ENCODE measurements at places on chromosomes 7 and 10.

- DNase-seq = no peak
Measured at GRCh38 chr10:132869621-132870020, 72.7 kb downstream of the CFAP46 start.

GRCh38 chr7:104956753-104957450, 57.1 kb upstream of the KMT2E start:
- DNase-seq = peak; percentile 63

- DNase-seq = no peak
Measured at GRCh38 chr10:12980713-12981306, 20.7 kb downstream of the CCDC3 start.

GRCh38 chr7:27551803-27552400, 110.8 kb downstream of the HIBADH start:
- no peak for DNase-seq

DNA sequence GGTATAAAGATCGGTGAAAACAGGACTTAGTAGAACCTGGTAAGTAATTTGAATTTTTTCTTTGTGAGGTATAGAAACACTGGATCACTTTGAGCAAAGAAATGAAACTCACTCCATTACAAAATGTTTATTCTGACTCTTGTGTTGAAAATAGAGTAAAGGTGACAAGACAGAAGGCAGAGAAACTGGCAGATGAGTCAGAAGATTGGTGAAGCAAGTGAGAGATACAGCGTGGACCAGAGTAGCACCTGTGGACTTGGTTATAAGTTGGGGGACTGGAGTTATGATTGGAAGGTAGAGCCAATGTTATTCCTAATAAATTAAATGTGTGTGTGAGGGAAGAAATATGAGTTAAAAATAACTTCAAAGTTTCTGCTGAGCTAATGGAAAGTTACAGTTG, 620.9 kb downstream of the ZWINT start:
- no peak for DNase-seq

GRCh38 chr10:70683940-70684339, 11.6 kb downstream of the ADAMTS14 start:
- DNase-seq = no peak

GRCh38 chr10:70508912-70509756, 30.6 kb downstream of the PALD1 start:
- no peak for DNase-seq

DNA sequence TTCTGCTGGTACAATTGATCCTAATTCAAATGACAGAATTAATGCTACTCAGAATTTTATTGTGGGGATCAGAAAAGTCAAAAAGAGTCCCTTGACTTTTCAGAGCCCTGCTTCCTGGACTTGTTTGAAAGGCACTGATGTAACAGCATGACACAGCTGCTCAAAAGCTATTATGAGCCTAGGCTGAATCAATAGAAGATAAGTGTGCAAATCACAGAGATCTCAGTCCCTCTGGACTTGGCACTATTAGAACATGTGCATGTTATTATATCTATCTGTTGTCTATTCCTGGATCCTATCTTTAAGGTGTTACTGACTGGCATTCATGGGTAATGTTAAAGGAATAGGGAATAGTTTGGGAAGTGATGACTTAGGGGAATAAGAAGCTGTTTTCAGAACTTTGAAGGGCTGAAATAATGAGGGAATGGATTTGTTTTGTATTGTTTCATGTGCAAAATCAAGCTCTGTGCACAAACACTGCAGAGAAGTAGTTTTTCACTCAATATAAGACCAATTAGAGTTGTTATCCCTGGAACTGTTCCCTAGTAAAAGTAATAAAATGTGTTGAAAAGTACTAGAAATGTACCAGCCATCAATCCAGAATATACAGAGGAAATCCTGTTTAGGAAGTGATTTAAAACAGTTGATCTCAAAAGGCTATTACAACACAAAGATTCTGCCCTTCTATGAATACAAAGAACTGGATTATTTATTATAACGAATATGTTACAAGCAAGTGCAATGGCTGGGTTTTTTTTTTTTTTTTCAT, 814.9 kb upstream of the C7orf33 start:
- DNase-seq = no peak

DNA sequence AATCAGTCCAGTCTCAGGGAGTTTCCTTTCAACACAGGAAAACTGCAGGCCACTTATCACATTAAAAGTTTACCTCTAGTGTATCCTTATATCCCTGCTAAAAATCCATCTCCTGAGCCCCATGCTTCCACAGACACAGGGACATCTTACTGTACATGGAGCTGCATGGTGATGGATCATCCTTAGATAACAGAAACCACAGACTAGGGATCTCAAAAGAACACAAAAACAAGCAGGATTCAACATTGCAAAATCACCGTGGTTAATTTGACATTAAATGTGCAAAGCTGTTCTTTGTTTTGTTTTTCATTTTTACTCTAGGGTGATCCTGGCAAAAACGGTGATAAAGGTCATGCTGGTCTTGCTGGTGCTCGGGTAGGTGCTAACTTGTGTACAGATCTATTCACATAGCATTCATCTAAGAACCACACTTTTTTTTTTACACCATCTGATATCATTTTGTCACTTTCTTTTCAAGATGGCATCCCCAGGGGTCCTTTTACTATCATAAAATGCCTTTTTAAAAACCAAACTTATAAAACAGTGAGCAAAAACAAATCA, 18.1 kb downstream of the COL1A2 start:
- DNase-seq = no peak

GRCh38 chr7:93231799-93232672, at the start of gene VPS50:
VPS50 (plus strand) TSS chr7:93232366; CDS start chr7:93232468, 102 bp downstream.
- DNase-seq = peak; percentile 97

DNA sequence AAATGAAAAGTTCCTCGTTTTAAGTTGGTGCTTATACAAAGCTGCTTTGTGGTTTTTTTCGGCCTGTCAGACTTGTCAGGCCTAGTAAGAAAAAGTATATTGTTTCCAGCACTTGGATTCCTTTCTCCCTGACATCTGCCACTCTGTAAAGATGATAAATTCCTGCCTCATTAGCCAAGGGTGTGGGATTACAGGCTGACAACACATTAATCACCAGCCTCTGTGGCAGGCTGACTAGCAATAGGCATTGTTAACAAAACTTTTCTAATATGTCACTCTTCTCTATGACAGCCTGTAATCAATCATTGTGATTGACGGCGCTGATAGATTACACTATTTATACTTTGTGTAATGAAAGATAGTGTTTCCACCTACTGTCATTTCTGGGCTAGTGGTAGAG, 682.5 kb downstream of the LRMDA start:
- DNase-seq = no peak

DNA sequence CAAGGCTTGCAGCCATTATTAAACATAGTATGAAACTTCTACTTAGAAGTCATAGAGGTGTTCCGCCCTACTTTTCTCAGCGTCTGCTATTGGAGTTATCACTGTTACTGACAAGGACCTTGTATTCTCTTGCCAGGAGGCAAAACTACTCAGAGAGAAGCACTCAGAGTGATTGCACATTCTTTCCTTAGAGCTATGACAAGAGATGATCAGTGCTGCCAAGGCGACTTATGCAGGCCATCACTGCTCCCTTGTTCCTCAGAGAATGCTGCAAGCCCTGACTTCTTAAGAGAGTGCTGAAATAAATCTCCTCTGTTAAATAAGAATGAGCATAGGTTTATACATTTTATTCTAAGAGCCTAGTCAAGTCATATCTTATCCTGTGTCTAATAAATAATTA, 534.6 kb upstream of the PHF14 start:
- DNase-seq = no peak

DNA sequence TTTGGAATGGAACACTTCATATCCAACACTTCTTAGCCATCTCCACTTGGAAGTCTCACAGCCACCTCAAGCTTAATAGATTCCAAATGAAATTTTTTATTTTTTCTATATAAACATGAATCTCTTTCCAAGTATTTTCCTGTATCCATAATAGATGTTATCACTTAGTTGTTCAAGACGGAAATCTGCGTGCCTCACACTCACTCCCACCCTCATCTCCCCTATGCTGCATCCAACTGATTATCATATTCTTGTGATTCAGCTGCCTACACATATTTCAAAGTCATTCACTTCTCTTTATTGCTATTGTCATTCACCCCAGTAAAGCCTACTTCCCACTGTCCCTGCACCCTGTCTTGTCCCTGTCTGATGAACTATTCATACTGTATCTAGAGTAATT, 70.2 kb upstream of the MKX start:
- no peak for DNase-seq

DNA sequence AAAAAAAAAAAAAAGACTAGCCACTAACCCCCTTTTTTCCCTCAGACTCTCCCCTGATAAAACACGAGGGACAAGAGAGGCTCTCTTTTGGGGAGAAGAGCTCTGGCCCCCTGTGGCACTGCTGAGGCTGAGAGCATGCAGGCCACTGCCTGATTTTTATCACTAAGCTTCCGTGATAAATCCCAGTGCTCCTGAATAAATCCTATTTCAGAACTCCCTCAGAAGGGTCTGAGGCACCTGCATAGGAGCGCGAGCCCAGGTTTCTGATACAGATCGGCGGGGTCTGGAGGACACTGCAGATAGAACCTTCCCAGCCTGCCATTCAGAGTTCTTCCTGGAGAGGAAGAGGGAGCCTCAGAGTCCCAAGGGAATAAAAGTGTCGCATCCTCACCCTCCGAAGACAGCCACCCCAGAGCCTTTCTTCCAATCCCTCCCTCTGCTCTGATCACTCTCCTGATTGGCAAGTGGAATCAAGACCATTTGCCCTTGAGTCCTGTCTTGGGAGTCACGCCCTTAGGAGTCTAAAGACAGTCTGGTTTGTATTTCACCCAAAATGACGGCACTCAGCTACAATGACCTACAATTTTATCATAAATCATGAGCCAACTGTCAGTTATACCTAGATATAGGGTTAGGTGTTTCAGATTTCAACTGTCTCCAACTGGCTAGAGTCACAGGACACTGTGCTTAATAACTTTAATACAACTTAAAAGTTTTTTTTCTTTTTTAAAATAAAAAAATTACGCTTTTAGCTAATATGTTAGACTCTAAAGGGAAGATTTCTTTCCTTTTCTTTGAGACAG, 153.5 kb downstream of the RNF216 start:
- no peak for DNase-seq

DNA sequence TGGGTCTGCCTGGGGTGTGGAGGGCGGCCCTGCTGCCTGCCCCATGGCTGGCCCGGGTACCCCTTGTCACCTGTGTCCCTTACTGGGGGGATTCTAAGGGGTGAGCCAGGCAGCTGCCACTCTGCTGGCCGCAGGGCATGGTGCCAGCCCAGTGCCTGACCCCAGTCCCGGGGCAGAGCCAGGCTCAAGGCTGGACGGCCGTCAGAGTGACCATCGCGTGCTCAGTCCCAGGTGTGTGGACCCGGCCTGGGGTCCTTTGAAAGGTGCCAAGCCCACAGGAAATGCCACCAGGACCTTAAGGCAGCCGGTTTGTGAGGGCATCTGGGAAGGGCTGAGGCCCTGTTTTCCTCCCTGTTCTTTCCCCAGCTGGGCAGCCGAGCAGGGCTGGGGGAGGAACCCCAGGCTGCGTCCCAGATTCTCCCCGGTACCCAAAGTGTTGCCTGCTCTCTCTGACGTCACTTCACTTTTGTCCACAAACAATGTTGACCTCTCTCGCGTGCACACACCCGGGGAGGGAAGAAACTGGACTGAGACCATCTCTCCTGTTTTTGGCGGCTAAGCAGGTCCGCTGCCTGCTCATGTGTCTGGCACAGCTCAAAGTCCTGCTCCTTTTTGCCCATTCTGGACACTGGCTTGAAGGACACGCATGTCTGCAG, 37.6 kb downstream of the PAPOLB start:
- DNase-seq = no peak

GRCh38 chr7:142562688-142563087, 186.6 kb upstream of the PRSS1 start:
- no peak for DNase-seq

DNA sequence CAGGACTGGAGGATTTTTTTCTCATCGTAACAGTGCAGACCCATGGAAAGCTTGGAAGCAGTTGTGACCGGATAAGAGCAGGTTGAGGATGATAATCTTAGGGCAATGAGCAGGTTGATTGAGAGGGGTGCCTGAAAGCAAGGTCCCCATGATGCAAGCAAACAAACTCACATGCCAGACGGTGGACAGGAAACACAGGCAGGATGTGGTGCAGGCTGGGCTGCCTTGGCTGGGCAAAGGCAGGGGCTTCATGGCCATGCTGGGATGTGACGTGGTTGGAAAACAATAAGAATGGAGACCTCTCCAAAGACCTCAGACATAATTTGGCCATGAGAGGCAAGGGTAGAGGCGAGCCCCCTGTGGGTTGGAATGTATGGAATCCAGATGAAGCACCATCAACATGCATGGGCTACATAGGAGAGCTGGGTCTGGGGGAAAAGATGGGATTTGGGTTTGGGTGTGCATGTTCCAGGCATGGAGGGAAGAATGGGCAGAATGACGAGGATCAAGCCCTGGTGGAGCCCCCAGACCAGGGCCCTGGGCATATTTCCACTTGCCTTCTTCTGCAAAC, 58.3 kb downstream of the IKZF1 start:
- peak; percentile 76 for DNase-seq

DNA sequence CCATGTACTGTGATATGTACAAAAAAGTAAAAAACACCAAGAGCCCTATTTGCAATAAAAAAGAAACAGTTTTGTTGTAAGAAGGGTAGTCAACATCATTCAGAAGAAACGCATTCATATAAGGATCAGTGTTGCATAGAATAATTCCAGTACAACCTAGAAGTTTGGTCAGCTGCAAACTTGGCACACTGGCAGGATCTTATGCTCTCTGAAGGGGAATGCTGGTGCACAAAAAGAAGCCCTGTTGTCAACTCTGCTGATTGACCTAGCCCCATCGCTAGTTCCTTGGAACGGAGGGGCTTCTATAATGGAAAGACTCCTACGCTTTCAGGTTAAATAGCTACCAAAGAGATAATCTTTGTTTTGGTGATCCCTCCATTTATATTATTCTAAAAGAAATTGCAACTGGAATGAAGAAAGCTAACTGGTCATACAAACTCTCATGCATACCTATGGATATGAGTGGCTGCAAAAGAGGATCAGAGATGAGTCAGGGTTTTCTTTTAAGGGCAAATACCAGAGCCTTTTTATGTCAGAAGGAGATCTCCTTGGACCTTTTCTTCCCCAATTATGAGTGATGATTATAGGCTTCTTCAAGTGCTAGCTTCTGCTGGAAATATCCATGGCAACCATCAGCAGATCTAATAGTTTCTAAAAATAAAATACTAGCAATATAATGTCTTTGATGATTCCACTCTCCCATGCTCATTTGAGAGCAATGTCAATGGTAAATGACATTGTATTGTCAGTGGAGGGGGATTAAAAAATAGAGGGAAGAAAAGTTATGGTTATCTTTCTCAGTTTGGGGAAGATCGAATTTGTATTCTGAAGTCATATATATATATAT, 312.4 kb upstream of the CACNA2D1 start:
- DNase-seq = no peak

GRCh38 chr7:40673285-40673684, 538.5 kb downstream of the SUGCT start:
- DNase-seq = no peak

GRCh38 chr7:4633012-4633411, 49.1 kb upstream of the FOXK1 start:
- no peak for DNase-seq

GRCh38 chr10:120041807-120042559, 149.5 kb downstream of the SEC23IP start:
- no peak for DNase-seq

All from CD4-positive, alpha-beta T cell treated with Interleukin-4 for 1 hour (primary cell).